Bronchial epithelial cell (primary cell): ENCODE measurements at places on chromosomes 3 and 15. TPM values are rescaled to one million over a fixed set of nuclear protein-coding genes. Genes with fewer than 3 reads are reported as not detected.
A peak's percentile ranks its signal among the peaks of the same experiment; 100 is the strongest.

GRCh38 chr3:58528629-58529028 lies 8.4 kb downstream of the ACOX2 start:
- peak; percentile 77 for DNase-seq

GRCh38 chr15:88395241-88395640 lies 71.9 kb downstream of the MRPL46 start:
- no peak for DNase-seq

IGSF10 gene
- under 0.01 TPM in 1 of 2 replicates, not detected in the other for total RNA-seq

- DNase-seq = no peak
These were observed 42.8 kb upstream of the FEZF2 start for GRCh38 chr3:62416144-62416543.

DNA sequence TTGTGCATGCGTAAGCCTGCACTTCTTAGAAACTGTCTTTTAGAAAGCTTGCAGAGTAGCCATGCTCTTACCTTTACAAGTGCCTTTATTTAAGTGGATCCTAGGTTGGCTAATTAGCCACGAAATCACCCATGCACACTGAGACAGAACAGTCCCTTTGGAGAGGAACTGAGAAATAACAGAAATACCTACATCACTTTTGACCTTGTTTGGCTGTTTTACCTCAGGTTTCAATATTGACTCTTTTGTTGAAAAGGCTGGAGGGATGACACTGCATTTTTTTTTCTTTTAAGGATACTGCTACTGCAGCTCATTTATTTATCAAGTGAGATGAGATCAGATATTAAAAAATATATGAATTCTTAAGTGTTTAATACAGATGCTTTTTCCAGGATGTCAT lies 155.6 kb upstream of the GOLIM4 start:
- DNase-seq = no peak

GOLGA6D gene
- total RNA-seq = not detected in 2 replicates

ADAMTS17 gene
- total RNA-seq = 1.1 and 2.0 TPM in 2 replicates

TMEM212 gene
- total RNA-seq = not detected in 2 replicates

GOLGA6L22 gene
- not detected in 2 replicates for total RNA-seq

DNA sequence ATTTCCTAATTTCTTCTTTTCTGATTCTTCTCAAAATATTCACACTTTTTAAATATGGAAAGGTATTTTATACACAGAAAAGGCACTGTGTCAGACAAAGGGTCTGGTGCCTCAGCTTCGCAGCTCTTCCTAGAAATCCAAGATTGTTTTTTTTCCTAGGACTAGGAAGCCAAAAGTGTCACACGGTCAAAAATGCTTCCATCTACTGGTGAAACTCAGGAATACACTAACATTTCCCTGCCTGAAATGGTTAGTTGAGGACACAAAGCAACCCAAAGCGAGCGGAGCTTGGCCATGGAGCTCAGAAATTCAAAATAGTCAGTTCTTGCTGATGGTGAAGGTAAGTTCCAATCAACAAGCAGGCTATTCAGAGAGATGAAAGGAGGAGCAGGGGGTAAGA lies 426.5 kb upstream of the RASGRP1 start:
- peak; percentile 50 for DNase-seq

DNA sequence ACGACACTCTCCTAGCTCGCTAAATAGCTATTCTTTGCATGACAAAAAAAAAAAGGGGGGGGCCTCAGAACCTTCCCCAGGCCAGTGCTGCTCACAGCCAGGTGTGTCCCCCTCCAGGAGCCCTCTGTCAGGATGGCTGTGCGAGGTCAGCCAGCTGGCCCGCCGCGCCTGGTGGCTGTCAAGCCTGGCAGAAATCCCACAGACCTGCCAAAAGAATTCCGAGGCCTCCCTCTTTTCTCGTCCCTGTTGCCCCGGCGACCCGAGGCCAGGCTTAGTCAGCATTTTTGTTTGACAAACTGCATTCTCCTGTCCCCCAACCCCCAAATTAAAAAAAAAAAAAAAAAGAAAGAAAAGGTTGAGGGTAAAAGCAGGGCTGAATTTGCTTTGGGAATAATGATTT lies 61.9 kb downstream of the TM4SF4 start:
- DNase-seq = no peak

- peak; percentile 87 for DNase-seq
These were observed 17.9 kb downstream of the DNAH1 start for GRCh38 chr3:52333869-52334557.

DNA sequence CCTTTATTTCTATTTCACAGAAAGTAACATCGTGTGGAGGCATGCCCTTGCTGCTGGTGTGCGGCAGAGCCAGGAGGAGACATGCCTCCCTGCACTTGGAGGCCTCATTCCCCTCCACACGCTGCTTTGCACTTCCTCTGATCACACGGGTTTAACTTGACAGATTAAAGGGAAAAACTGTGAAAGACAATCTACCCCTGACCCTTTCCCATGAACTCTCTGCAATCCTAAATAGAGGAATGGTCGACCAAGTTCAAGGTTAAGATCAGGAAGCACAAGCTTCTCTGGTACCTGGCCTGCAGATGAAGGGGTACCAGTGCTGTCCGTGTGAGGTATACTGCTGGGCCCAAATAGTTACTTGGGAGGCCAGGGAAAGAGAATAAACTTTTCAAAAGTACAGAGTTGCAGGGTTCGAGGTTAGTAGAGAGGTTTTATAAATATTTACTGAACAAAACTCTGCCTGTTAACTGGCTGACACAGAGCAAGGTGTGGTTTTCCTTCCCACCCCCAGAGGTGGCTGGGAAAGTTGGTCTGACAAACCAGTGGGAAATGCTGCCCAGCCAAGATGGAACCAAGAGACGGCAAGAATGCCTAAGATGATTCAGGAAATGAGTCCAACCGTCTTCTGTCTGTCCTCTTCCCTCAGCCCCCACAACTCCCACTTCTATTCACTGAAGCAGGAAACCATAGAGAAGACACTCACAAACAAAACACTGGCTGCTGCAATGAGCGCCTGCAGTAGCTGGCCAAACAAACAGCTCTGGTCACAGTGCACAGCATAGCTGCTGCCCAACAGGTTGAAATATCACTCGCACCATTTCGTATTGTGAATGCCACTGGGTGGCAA lies 79.6 kb downstream of the IGF2BP2 start:
- peak; percentile 98 for DNase-seq

VEPH1 gene
- 0.64 and 1.3 TPM in 2 replicates for total RNA-seq

- no peak for DNase-seq
These were observed 1.9 kb upstream of the SKIC8 start for GRCh38 chr15:78301326-78301725.

GRCh38 chr3:197564097-197564843 lies 8.5 kb upstream of the BDH1 start:
- DNase-seq = no peak

- DNase-seq = peak; percentile 75
These were observed 6.2 kb downstream of the SEMA3F start for GRCh38 chr3:50161320-50161719.

DNA sequence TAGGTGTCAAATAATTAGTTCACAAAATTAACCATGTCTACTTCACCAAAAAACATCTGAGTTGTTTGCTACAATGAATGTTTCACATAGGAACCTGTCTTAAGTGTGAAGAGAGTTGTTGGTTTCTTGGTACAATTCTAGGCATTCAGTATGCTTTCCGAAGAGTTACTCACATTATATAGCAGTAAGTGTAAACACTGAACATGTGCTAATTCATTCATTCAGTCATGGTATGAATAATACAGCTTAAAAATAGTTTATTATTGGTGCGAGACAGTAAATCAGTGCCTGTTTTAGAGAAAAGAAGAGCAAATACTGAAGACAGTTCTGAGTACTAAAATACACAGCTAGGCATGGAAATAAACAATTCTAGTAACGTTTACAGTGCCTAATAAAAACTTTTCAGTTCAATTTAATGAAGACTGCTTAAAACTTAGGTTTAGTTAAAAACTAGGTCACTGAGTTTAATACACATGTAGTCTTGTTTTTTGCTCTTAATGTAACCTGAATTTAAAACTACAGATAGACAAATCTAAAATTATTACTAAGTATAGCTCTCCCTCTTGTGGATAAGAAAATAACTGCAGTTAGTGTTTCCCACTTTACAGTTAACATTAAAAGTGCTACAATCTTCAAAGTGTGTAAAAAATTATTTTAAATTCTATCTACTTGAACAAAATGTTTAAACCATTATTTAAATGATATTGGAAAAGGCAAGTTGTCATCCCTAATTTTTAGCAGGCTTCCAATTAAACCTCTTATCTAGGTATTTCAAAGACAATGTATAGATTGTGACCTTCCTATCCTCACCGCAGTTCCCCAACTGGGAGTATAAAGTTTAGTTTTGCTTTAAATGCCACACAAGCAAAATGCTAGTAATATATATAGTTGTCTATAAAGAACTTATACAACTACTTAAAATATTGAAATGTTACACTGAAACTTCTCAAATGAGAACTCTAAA lies 20.1 kb upstream of the ZCWPW2 start:
- peak; percentile 25 for DNase-seq

- no peak for DNase-seq
These were observed 9.3 kb downstream of the FOXL2 start for GRCh38 chr3:138937690-138938055.

GRCh38 chr3:42176242-42177034 lies 85.3 kb downstream of the TRAK1 start:
- no peak for DNase-seq

DNA sequence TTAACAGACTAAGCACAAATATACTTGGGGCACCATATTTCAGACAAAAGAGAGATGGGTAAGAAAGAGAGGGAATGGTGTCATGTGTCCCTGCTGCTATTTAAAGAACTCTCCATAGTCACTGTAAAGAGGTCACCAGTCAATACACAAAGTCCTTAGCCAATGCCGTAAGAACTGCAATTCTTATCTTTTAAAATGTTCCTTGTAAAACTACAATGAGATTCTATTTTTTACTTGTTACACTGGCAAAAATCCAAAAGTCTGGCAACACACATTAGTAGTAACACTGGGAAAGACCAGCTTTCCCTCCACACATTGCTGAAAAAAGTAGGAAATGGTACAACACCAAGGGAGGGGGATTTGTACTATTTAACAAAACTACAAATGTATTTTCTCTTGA lies 189.4 kb downstream of the TBC1D5 start:
- DNase-seq = no peak

CADPS gene
- total RNA-seq = 1.3 TPM in 1 of 2 replicates, not detected in the other

- no peak for DNase-seq
These were observed 29.0 kb downstream of the HGD start for GRCh38 chr3:120652896-120653545.

- DNase-seq = no peak
These were observed 74.7 kb downstream of the ZBBX start for GRCh38 chr3:167305340-167305890.

DNA sequence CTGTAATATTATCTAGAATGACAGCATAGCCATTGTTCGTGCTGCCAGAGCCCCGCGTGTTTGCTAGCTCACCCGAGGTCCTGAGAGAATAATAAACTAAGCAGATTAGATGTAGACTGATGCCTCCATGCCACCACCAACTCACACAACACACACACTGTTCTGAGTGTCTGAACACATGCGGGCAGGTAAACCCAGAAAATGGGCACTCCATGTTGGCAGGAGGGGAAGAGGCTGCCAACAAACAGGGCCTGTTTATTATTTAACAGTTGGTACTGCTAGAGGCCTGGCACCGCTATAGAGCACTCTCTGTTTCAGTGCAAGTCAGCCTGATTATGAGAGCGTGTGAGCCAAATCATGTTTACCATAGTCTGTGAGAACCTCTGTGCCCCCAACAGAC lies 299.0 kb downstream of the ZBTB20 start:
- no peak for DNase-seq

DNA sequence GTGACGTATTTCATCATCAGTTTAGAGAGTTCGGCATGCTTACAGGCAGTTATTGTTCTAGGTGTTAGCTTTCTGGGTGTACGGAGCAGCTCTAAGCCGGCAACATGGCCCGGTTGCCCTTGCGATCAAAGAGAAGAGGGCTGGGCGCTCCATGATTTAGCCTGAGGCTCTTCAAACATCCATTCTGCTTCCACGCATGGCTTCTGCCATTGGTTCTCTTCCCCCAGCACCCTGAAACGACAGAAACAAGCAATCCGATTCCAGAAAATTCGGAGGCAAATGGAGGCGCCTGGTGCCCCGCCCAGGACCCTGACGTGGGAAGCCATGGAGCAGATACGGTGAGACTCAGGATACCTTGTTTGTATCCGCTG lies 574 bp downstream of the NGRN start:
- DNase-seq = peak; percentile 46

DNA sequence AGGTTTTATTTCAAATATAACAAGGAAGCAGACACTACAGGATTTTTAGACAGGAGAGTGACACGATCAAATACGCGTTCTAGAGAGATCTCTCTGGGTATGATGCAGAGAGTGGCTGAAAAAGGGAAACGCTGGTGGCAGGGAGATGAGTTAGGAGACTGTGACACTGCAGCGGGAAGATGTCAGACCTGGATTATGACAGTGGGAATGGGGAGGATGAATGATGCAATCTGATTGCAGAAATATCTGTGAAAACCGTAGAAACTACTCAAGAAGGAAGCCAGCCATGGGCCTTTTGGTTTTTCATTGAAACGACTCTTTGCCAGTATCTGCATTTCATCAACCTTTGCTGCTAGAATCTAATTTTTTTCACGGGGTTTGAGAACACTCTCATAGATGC lies 157.9 kb downstream of the FAM43A start:
- no peak for DNase-seq

DNA sequence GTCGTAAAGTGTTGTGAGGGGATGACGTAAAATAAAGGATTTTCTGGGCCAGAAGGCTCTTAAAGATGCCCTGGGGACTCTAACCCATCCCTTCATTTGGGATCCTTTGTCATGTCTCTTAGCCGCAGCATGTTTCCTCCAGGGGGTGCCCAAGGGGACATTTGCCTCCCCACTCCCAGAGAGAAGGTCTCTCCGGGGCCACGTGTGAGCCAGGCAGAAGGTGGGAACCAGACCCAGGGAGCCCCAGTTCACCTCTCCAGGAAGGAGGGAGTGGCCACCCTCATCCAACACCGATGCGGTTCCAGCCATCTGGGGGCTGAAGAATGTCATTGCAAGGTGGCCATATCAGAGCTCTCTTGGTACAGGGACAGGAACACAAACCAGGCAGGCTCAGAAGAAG lies 25.2 kb downstream of the ST8SIA2 start:
- no peak for DNase-seq

EPHB3 gene
- total RNA-seq = 9.2 and 16.8 TPM in 2 replicates

SRP14 gene
- 95.8 and 176 TPM in 2 replicates for total RNA-seq

DNA sequence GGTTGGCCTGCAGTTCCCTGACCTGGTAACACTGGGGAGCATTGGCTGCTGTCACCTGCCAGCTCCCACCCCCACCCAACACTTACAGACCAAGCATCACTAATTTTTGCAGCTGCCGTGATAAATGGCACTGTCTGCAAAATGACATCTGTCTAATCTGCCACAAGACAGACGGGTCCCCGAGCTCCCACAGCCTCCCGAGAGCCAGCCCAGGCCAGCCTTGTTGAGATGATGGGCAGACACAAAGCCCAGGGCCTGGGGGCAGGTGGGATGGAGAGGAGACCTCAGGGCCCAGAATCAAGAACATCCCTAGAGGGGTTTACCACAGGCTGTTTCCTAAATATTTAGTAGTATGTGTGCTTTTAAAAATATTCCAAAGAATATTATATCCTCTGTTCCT lies 203.4 kb downstream of the TBC1D2B start:
- DNase-seq = no peak

GRCh38 chr15:46251903-46252302 lies 617.1 kb downstream of the SQOR start:
- DNase-seq = no peak

- DNase-seq = no peak
These were observed 28.7 kb downstream of the MRPL3 start for GRCh38 chr3:131474115-131474514.
